ENCODE measurements at places on chromosomes 6 and 20. TPM values are rescaled to one million over a fixed set of nuclear protein-coding genes. Genes with fewer than 3 reads are reported as not detected.

LY6G5C gene
- total RNA-seq, result 2.1 TPM

HLA-DMB gene
- total RNA-seq, result 587 TPM

RAB44 gene
- total RNA-seq, result 0.19 TPM

PGC gene
- not detected for total RNA-seq

POM121L2 gene
- not detected for total RNA-seq

DNA sequence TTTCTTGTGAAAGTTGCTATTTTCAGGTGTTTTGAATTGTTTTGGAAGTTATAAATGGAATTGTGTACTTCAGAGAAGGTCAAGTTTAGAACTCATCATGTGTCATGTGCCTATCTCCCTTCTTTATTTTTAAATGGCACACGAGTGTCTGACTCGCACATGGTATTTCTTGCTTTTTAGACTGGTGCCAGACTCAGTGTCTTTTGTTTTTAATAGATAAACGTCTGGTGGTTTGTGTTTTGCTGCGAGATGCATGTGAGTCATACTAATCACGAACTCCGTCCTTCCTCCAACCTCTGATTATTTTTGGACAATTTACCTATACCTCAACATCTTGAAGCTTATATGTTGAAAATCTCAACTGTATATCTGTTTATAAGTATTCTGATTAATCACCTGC lies 292.1 kb downstream of the CDKAL1 start:
- DNase-seq, result no peak

- DNase-seq, result no peak
These were observed 257.0 kb downstream of the GRIK2 start for GRCh38 chr6:101650402-101651100.

GRCh38 chr6:116020738-116021137 lies 40.0 kb downstream of the FRK start:
- DNase-seq, result no peak

DNA sequence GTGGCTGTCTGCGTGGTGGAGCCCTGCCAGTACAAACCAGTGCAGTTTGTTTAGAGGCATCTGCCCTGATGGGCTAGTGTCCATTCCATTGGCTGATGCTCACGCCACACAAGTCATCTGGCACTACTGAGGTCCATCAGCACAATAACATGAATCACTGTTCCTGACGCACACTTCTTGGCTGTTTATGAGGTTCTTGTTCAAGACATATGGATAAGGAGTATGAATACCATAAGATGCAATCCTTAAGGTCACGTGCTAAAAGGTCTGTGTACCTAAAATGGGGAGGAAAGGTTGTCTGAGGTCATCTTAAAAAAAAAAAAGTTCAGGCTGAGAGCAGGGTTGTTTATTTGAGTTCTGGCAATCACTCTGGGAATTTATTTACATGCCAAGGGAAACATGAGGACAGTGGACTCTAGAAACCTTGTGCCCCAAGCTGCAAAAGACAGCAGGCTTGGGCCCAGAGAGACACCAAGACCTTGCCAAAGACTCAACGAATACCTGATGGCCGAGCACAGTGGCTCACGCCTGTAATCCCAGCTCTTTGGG lies 54.1 kb upstream of the SHLD1 start:
- DNase-seq, result no peak

DNA sequence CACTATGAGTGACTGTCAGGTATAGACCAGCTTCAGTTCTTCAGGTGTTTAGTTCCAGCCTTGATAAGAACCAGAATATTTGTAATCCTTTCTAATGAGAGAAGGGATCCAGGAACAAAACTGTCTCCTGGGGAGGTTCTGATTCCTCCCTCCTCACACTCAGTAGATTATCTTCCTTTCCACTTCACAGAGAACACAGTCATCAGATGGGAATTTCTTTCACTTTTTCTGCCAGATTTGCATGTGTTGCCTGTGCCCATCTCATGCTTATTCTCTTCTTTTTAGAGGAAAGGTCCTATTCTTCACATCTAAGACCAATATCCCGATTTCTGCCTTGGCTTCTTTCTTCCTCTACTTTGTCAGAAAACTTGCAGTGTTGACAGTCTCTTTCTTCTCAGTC lies 50.8 kb downstream of the CD109 start:
- no peak for DNase-seq

- DNase-seq, result no peak
These were observed 16.0 kb upstream of the VIP start for GRCh38 chr6:152734630-152735029.

GRCh38 chr6:45002390-45003105 lies 325.6 kb upstream of the RUNX2 start:
- no peak for DNase-seq

DNA sequence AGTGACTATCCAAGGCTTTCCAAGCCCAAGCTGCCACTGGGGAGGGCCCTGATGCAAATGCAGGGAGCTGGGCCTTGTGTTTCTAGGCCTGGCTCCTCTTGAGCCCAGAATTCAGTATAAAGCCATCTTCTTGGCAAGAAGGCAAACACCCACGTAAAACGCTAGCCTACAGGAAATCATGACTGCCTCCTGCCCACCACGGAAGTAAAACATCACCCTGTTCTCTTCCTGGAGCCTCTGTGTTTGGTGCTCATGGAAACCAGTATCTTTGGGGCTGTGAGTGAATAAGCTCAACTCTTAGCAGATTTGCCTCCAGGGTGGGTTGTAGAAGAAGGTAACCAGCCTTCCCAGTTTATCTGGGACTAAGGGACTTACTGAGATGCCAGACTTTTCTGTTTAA lies 271.0 kb downstream of the ZNF217 start:
- no peak for DNase-seq

GRCh38 chr6:163333701-163334663 lies 80.5 kb upstream of the QKI start:
- DNase-seq, result no peak

DNA sequence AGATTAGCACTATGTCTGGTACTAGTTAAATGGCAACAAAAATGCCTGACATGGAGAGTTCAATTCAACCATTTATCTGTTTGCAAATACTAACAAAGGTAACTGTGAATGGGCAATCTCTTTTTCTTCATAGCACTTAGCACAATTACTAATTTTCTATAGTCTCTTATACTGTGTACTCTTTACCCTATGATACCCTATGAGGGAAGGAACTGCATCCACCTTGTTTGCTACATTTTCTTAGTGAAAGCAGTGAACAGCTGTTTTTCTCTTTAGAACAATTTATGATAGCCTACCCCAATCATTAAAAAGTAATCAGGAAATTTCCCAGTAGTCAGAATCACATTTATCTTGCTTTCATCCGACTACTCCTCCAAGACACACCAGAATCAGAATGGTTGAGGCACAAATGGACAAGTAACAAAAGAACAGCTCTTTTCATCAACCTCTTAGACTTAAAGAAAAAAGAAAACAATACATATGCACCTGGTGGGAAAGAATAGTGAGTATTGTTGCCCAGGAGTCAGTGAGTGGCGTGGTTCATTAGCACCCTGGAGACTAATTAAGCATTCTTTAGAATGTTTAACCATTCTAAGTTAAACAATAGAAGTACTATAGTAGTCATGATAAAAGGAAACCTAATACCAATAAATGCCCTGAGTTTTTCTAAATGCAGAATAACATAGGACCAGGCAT lies 16.7 kb downstream of the ZNF292 start:
- DNase-seq, result no peak

DNA sequence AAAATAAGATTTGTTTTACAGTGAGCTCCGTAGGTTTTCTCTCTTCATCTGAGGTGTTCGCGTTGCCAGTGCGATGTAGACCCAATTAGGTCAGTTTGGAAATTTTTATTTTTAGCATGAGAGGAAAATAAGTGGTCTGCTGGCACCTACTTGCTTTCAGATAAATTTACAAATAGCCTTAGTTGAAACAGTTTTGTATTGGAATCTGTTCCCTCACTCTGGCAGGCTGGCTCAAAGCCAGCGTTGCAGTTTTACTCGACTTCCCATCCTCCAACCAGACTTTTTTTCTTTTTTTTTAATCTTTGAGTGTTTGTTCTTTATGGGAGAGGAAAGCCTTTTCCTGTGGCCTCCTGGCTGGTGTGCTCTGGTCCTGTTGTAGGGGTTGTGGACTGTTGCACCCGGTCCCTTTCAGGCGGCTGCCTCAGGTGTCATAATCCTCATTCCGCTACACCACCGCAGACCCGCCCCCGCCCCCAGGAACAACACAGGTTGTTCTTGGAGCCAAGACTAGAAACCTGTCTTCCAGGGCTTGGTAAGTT lies 46.7 kb downstream of the TIAM2 start:
- no peak for DNase-seq

GRCh38 chr6:130167655-130168054 lies 55.1 kb downstream of the SAMD3 start:
- no peak for DNase-seq

- no peak for DNase-seq
These were observed 45.1 kb downstream of the MAFB start for GRCh38 chr20:40643891-40644290.

DNA sequence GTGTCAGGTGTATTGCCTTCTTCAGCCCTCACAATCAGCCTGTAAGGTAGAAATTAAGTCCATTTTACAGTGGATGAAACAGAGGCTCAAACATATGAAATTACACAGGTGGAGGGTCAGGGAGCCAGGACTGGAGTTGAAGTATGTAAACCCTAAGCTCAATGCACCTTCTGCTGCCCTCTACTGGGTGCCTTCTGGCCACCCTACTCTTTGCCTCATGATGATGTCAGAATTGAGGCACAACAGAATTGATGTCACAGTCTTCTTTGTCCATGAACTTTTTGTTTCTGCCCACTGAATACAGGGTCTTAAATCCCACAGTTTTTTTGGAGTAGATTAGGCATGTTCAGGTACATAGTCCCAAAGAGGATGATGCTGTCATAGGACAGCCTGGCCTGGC lies 400.8 kb upstream of the CHD6 start:
- DNase-seq, result no peak

- DNase-seq, result no peak
These were observed 63.2 kb downstream of the HIVEP2 start for GRCh38 chr6:142881761-142882160.

DNA sequence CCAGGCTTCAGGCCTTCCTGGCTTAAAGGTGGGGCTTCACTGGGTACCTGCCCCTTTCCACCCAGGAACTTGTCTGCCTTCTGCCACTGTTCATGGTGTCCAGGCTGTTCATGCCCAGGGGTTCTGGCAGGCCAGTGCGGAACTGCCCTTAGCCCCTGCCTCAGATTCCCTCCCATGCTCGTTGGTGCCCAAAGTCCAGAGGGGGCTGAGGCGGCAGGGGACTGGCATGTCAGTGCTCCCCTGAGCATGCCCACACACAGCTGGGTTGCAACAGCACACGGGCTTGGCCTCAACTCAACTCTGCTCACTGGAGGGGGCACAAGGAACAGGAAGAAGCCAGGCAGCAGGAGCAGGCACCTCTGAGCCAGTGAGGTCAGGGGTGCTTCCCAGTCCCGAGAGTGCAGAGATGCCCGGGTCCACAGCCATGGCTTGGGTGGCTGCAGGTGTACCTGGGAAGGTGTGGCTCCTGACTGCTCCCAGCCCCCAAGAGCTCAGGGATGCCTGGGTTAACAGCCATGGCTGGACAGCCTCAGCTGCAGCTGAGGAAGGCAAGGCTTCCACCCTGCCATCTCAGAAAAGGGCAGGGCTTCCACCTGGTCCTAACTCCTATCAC lies 845.9 kb downstream of the EYS start:
- no peak for DNase-seq

GRCh38 chr6:166418691-166419143 lies 36.0 kb upstream of the MPC1 start:
- no peak for DNase-seq

DNA sequence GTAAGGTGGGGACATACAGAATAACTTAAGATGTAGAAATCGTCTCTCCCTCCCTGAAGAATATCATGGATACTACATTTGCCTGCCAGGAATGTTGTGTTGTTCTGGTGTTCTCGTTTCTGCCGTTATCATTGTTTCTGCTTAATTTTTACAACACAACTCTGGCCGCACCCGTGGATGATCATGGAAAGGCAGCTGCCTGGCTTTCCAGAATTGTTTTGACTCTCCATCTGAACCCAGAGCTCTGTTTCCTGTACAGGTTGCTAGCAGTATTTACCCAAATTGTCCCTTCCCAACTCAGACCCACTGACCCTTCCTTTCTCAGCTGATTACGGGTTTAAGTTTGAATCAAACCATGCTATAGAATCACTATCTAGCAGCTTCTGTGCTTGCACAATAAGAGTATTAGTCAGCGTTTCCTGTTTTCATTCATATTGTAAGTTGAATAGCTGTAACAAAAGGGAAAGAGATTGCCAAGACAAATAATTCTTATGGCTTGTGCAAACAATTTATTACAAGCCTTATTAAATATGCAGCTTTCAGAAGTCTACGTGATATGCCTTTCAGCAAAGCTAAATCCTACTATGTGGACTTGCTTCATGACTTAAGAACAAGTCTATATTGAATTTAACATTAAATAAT lies 139.0 kb downstream of the MTHFD1L start:
- no peak for DNase-seq

GRCh38 chr6:1870251-1870650 lies 260.5 kb downstream of the FOXC1 start:
- no peak for DNase-seq

GRCh38 chr6:165717732-165718465 lies 54.9 kb upstream of the PDE10A start:
- DNase-seq, result no peak

DNA sequence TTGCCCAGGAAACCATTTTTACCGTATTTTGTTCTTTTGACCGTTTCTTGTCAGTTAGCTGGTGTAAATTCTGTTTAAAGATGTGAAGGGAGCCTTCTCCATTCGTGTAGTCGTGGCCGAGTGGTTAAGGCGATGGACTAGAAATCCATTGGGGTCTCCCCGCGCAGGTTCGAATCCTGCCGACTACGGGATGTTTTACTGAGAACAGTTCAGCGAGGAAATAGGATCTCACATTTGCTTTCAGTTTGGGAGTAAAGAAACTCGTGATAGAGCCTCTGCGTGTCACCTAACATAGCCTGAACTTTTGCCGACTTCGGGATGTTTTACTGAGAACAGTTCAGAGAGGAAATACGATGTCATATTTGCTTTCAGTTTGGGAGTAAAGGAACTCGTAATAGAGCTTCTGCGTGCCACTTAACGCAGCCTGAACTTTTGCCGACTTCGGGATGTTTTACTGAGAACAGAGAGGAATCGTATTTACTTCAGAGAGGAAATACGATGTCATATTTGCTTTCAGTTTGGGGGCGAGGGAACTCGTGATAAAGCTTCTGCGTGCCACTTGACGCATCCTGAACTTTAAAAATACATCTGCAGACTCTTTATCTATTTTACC lies 5.9 kb upstream of the ZNF184 start:
- DNase-seq, result peak; percentile 92

- no peak for DNase-seq
These were observed 107.4 kb upstream of the ADGRF1 start for GRCh38 chr6:47149554-47149953.

DNA sequence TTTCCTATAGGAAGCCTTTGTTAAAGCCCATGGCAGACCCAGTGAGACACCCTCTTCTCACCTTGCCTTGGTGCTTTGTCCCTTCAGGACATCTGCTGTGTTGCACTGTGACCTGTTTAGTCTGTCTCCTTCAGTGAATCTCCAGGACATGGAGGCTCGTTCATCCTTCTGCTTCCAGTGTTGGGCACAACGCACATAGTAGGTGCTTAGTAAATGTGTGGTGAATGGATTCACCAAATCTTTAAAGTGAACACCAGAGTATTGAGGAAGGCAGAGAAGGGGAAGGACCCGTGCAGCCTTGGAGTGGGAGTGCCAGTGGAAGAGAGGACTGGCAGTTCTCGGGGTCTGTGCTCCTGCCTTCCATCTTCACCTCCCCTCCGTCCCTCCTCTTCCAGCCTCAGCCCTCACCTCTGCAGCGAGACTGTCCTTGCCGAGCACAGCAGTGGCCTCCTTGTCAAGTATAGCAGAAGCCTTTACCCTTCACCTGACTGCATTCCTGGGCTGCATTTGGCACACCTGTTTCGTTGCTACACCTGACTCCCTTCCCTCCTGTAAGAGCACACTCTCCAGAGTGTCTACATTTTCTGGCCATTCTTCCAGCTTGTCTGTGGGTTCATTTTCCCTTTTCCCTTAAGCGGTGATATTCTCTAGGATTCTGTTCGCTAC lies 49.2 kb downstream of the ARID1B start:
- DNase-seq, result no peak

Measured in B cell (primary cell).